Heart left ventricle (tissue), 16 donors: ENCODE measurements at places on chromosomes 3 and 15. TPM values are rescaled to one million over a fixed set of nuclear protein-coding genes. Genes with fewer than 3 reads are reported as not detected.

EXOG gene
- 25.0 TPM for total RNA-seq

ZNF662 gene
- total RNA-seq = 11.1 TPM

PCOLCE2 gene
- total RNA-seq = 65.0 TPM

TPRA1 gene
- 25.8 TPM for total RNA-seq

ESYT3 gene
- 0.87 TPM for total RNA-seq

ANKRD63 gene
- total RNA-seq = not detected

IRAK2 gene
- 4.1 TPM for total RNA-seq

ITIH1 gene
- total RNA-seq = not detected

FRMD4B gene
- total RNA-seq = 7.2 TPM

COMMD4 gene
- 30.4 TPM for total RNA-seq

THBS1 gene
- 38.1 TPM for total RNA-seq

RAB6B gene
- total RNA-seq = 37.7 TPM

CBLB gene
- 44.8 TPM for total RNA-seq

EOMES gene
- total RNA-seq = 2.1 TPM

COL6A5 gene
- not detected for total RNA-seq

SLC28A2 gene
- not detected for total RNA-seq

GPR87 gene
- total RNA-seq = not detected

LRRN1 gene
- 0.19 TPM for total RNA-seq

GHSR gene
- not detected for total RNA-seq

UROC1 gene
- not detected for total RNA-seq

FBXW12 gene
- total RNA-seq = not detected

KLHL18 gene
- total RNA-seq = 39.5 TPM

CFAP20DC gene
- not detected for total RNA-seq

NPAP1 gene
- not detected for total RNA-seq

UBR1 gene
- 21.0 TPM for total RNA-seq

PRKAR2A gene
- total RNA-seq = 42.7 TPM

DVL3 gene
- 82.4 TPM for total RNA-seq

ABHD5 gene
- 29.1 TPM for total RNA-seq

OR4F15 gene
- total RNA-seq = not detected

SKOR1 gene
- 0.19 TPM for total RNA-seq

TEX55 gene
- total RNA-seq = not detected

SLC9C1 gene
- total RNA-seq = 2.1 TPM

ZNF660 gene
- 0.28 TPM for total RNA-seq

CA12 gene
- total RNA-seq = not detected

CD200R1 gene
- total RNA-seq = 0.23 TPM

RSRC1 gene
- total RNA-seq = 24.9 TPM
